ENCODE measurements at places on chromosomes 2 and 18. TPM values are rescaled to one million over a fixed set of nuclear protein-coding genes. Genes with fewer than 3 reads are reported as not detected.

DNA sequence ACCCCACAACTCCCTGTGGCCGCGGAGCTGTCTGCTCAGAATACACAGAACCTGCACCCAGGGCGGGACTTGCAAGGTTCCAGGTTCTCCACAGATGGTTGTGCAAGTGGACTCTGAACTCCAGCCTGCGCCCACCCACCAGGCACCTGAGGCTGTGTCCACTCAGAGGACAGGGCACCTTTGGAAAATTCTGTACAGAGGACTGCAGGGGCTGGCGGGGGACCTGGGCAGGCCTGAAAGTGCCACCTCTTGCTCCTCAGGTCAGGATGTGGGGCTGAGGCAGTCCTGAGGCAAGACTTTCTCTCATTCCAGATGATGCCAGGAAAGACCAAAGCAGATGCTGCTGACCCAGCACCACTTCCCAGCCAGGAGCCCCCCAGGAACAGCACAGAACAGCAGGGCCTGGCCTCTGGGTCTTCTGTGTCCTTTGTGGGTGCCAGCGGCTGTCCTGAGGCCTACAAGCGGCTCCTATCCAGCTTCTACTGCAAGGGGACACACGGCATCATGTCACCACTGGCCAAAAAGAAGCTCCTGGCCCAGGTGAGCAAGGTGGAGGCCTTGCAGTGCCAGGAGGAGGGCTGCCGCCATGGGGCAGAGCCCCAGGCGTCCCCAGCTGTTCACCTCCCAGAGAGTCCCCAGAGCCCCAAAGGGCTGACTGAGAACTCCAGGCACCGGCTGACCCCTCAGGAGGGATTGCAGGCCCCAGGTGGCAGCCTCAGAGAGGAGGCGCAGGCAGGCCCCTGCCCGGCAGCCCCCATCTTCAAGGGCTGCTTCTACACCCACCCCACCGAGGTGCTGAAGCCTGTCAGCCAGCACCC, 14.4 kb downstream of the ARID5A start:
- DNase-seq = no peak

Gene CHPF
- 30.1 TPM for polyA plus RNA-seq

Gene CRYGD
- polyA plus RNA-seq = not detected

Gene COL5A2
- 220 TPM for polyA plus RNA-seq

Gene TUBA4B
- polyA plus RNA-seq = 4.8 TPM

DNA sequence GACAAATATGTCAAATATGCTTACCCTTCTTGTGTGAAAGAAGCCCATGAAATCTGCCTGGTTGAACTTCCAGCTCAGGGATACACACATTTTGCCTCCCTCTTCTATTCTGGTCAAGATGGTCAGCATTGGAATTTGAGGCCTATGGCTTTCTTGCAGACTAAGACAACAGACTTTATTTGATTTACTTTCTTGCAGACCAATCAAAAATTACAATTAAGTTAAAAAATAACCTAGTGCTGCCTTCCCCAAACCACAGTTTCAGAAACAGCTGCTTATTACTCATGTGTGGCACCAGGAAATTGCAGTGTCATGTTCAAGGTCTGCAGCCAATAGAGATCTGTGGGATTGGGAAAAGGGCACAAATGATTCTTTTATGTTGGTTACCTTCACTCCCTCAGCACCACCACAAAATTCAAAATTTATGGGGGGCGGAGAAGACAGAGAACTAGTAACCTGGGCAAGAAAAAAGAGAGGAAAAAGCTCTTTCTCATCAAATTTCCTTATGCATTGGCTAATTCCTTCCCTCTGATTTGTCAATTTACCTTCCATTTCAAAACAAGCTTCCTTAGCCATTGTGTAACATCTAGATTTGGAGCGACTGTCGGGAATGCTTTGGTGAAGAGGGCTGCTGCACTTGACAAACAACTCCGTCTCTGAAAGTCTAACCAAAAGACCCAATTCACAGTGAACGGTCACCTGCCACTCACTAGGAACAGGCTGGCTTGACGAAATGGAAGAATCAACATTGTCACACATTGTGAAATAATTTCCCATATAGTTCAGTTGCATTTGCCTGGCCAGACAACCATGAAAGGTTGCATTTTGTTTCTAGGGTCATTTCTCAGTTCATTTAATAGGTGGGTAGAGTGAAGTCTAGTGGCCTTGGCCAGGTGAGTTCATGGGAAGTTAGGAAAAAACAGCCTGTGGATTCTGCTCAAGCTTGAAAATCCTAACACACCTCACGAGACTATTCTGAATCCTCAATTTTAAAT, 100.4 kb upstream of the FZD5 start:
- DNase-seq = no peak

Gene PKDCC
- 105 TPM for polyA plus RNA-seq

- peak; percentile 61 for DNase-seq
Measured at GRCh38 chr2:149313512-149313972, 16.8 kb upstream of the LYPD6 start.

DNA sequence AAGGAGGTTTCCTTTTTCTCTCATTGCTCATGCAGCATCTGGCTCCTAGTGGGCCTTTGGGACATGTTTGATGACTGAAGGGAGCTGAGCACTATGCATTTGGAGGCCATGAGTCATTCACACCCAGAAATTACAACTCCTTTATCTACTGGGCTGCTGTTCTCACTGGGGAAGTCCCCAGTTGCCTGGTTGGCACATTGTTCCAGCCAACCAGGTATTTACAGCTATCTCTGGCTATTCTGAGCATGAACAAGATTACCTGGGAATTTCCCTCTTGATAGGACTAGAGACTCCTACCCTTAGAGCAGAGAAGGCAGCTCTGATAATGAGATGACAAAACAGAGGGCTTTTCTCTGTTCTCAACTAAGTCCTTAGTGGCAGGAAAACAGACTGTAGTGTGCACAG, 206.5 kb downstream of the SETBP1 start:
- DNase-seq = no peak

- DNase-seq = no peak
Measured at GRCh38 chr18:78793313-78794070, 186.1 kb upstream of the SALL3 start.

- DNase-seq = no peak
Measured at GRCh38 chr2:48717846-48718245, 37.7 kb downstream of the LHCGR start.

DNA sequence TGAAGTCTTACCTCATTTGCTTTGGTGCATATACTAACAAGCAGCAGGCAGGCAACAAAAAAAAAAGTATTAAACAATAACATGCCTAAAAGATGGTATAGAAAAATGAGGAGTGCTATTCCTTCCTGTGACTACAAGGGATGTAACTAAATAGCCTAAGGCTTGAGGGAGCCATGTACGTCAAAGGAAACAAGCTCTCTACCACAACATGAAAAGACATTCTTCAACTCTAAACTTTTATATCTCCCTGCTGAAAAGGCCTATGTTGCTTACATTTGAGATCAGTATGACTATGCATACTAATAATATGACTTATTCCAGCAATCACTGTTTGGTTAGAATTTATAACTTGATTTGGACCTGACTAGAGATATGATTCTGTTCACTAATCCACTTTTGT, 347.9 kb downstream of the ADCYAP1 start:
- DNase-seq = no peak

- DNase-seq = no peak
Measured at GRCh38 chr18:7812431-7813063, 245.4 kb downstream of the PTPRM start.

DNA sequence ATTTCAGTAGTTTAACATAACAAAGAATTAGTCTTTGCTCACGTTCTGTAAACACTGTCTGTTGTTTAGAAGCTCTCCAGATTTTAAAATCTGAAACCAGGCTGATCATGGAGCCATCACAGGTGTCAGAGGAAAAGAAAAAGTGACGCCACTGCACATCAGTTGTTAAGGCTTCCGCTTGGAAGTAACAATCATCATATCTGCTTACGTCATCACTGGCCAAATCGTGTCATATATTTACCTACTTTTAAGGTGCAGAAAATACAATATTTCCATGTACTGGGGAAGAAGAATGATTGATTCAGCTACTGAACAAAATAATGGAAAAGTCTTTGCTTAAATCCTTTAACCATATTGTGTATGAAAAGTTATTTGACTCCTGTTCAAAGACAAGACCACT, 382.6 kb upstream of the MC4R start:
- DNase-seq = no peak

Gene DTNB
- polyA plus RNA-seq = 25.2 TPM

Gene NGEF
- 2.9 TPM for polyA plus RNA-seq

GRCh38 chr2:236246711-236247246, 17.4 kb downstream of the ASB18 start:
- no peak for DNase-seq

DNA sequence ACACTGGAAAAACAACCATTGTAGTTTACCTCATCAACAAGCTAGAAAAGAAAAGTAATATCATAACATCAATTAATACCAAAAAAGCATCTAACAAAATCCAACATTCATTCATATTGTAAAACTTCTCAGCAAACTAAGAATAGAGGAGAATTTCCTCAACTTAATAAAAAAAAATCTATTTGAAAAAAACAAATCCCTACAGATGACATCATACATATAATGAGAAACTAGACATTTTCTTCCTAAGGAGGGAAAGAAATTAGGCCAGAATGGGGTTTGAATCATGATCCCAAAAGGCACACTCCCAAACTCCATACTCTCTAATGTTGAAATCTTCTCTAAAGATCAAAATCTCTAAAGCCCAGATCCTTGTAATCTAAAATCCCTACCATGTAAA, 460.0 kb downstream of the IRS1 start:
- no peak for DNase-seq

GRCh38 chr2:28730641-28731146, 20.9 kb upstream of the PPP1CB start:
- no peak for DNase-seq

Measured in right lung (tissue), 10 donors.